ENCODE measurements at places on chromosomes 2 and 18.

GRCh38 chr2:231161877-231162329 lies 36.5 kb upstream of the ARMC9 start:
- DNase-seq = no peak

DNA sequence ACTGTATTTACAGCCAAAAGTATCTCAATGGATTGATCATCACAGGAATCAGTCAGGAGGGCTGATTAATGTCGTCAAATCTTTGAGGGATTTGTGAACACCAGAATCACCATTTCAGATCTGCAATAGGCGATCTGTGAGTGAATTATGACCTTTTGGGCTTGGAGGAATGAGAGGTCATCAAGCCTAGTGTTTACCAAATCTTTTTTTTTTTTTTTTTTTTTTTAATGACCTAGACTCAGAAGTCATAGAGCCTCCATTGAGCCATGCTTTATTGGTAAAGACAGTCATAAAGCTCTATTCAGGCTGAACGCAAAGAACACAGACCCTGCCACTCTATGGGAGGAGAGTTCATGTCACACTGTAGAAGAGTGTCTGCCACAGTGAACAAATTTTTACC lies 97.7 kb downstream of the SOCS6 start:
- peak; percentile 32 for DNase-seq

GRCh38 chr2:37569986-37570679 lies 101.3 kb downstream of the CDC42EP3 start:
- no peak for DNase-seq

GRCh38 chr18:8821531-8821930 lies 116.2 kb downstream of the MTCL1 start:
- DNase-seq = no peak

GRCh38 chr2:127406454-127406853 lies 11.8 kb upstream of the PROC start:
- DNase-seq = no peak

GRCh38 chr2:230520875-230521155 lies 104.8 kb downstream of the SP100 start:
- no peak for DNase-seq

GRCh38 chr2:56654936-56655335 lies 471.1 kb downstream of the CCDC85A start:
- no peak for DNase-seq
